ENCODE measurements at places on chromosomes 4 and X.

- DNase-seq = no peak
Measured at GRCh38 chr4:126558596-126558995, 1074.2 kb upstream of the INTU start.

- DNase-seq = no peak
Measured at GRCh38 chrX:38862100-38862499, 60.8 kb downstream of the MID1IP1 start.

GRCh38 chr4:57689693-57690205, 579.6 kb upstream of the IGFBP7 start:
- no peak for DNase-seq

GRCh38 chr4:154939851-154940250, 158.8 kb downstream of the RBM46 start:
- DNase-seq = no peak

GRCh38 chr4:76984127-76984526, 34.6 kb downstream of the SEPTIN11 start:
- no peak for DNase-seq

All from activated CD8-positive, alpha-beta memory T cell treated with anti-CD3 and anti-CD28 coated beads for 4 hours (primary cell).